Left colon (tissue), 2 donors: ENCODE measurements at places on chromosomes 12 and 14. TPM values are rescaled to one million over a fixed set of nuclear protein-coding genes. Genes with fewer than 3 reads are reported as not detected.

GRCh38 chr12:132489078-132489601, 811 bp upstream of the FBRSL1 start:
- DNase-seq: no peak

- DNase-seq: no peak
Measured at GRCh38 chr12:12720672-12721161, 3.5 kb downstream of the CDKN1B start.

The ABCC9 gene
- total RNA-seq: 5.9 TPM

DNA sequence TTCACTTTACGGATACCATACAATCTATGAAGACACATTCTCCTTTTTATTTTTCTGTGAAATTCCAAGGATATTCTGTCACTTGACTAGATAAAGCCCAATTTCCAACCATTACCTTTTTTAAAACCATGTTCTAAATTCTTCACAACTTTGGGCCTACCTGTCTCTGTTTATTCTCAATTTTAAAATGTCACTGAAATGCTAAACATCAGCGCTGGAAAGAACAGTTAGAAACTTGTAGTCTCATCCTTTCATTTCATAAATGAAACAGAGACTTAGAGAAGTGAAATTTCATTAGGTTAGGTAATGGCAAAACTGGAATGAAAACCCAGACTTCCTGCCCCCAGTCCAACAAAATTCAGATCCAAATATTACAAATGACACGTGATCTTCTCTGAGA, 396.2 kb downstream of the CCDC91 start:
- no peak for DNase-seq

- DNase-seq: no peak
Measured at GRCh38 chr12:89468648-89469326, 55.8 kb downstream of the GALNT4 start.
